ENCODE measurements at places on chromosomes 12 and 14.

DNA sequence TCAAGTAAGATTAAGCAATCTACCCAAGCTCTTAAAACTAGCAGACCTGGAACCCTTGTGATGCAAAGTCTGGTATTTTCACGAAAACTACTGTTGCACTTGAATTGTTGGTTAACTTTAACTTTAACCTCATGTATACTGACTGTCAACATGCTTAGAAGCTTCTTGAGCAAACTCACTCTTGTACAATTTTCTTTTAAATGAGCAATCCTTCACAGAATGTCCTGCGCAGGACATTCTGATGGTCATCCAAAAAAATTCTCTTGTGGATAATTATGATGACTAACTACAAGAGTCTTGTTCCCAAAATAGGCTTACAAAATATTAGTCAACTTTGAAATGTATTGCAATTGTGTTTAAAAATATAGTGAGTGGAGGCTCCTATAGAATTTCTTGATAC lies 54.0 kb upstream of the PDE3A start:
- no peak for DNase-seq

- DNase-seq, result no peak
These were observed 501.5 kb upstream of the TBX3 start for GRCh38 chr12:115185506-115185905.

- DNase-seq, result no peak
These were observed 91.7 kb upstream of the PELI2 start for GRCh38 chr14:56026506-56026905.

DNA sequence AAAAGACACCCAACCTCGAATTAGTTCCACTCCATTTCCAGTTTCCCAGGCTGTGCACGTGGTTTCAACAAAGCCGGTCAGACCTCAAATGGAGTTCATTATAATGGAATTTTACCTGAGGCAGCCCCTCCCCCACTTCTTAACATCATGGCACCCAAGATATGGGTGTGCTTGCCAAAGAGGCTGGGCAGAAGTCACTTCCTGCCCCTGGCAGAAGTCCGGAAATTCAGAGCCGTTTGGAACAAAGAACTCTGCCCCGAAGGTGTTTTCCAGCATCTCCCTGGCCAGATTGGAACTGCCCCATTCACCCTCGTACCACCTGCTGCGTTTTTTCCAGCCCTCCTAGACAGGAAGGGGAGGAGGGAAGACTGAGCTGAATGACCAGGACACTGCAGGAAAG lies 8.2 kb downstream of the VDR start:
- no peak for DNase-seq

- no peak for DNase-seq
These were observed 64.0 kb downstream of the BCAT1 start for GRCh38 chr12:24884911-24885310.

GRCh38 chr14:36508418-36509068 lies 11.5 kb downstream of the NKX2-1 start:
- DNase-seq, result no peak

DNA sequence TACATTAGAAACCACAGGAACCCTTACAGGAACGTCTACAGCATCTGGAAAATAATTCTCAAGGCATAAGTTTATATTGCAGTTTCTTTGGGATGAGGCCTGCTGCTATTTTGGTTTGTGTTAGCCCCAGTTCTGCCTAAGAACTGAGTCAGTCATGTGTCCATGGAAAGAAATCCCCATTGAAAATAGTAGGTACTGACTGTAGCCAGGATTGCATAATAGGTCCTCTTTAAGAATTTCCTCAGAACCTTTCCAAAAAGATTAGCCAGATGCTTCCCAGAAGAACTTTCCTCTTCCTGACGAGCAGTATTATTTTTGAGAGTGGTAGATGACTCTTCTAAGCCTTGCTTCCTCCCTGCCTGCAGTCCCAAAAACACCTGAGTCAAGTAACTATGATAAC lies 52.6 kb downstream of the RASSF8 start:
- no peak for DNase-seq

- no peak for DNase-seq
These were observed 414.8 kb upstream of the LMO3 start for GRCh38 chr12:17020765-17021164.

DNA sequence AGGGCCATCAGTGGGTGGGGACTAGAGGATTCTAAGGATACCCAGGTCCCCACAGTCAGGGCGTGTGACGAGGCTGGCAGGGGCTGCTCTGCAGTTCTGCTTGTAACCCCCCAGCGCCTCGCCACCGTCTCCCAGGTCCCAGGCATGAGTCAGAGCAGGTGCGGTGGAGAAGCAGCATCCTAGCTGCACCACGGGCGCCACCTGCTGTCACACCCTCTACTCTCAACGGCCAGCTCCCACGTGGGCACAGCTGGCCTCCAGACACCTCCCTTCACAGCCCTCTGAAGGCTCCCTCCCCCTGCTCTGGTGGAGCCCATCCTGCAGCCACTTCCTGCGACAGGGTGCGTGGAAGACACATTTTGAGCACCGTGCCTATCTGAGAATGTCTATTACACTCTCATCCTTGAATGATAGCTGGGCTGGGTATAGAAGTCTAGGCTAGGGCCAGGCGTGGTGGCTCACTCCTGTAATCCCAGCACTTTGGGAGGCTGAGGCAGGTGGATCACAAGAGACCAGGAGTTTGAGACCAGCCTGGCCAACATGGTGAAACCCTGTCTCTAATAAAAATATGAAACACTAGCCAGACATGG lies 6.9 kb upstream of the NUDT14 start:
- DNase-seq, result no peak

DNA sequence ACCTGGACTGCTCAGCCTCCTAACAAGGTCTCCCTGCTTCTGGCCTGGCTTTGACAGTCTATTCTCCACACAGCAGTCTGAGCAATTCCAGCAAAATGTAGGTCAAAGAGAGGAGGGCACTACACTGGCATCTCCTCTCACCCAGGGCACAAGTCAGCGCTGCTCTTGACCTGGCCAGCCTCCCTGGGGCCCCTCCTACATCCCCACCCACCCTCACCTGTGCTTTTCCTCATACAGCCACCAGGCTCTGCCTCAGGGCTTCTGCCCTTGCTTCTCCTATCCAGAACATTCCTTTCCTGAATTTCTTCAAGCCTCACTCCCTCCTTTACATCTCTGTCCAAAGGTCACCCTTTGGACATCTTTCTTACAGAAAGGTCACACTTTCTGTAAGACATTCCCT lies 33.7 kb downstream of the GALNT4 start:
- no peak for DNase-seq

DNA sequence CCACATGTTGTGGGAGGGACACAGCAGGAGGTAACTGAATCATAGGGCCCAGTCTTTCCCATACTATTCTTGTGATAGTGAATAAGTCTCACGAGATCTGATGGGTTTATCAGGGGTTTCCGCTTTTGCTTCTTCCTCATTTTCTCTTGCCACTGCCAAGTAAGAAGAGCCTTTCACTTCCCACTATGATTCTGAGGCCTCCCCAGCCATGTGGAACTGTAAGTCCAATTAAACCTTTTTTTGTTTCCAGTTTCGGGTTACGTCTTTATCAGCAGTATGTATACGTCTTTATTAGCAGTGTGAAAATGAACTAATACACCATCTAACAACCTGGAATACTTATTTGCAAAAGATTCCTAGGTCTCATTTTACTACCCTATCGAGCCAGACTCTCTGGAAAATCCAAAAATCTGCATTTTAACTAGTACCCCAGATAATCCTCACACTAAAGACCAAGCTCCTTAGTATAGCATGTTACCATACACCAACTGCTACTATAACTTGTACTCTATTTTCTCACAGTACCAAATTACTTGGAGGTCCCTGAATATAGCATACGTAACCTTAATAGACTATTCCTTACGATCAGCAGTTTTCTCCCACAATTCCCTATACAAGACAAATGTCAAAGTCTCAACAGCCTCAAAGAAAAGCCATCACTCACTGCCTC lies 11.5 kb downstream of the GTF2A1 start:
- DNase-seq, result no peak

DNA sequence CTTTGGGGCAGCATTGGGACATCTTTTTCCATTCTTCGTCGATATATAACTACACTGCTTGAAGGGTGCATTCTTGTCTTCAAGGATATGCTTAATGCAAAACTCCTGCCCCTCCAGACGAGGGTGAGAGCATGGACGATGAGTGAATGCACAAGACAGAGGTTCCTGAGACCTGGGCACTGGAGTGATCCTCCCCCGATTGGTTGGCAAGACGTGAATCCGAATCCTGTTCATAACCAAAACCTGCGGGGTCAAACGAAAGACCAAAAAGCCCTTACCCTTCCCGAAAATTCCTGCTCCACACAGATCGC lies 684 bp downstream of the KANSL2 start:
- DNase-seq, result no peak

- DNase-seq, result no peak
These were observed 446.9 kb downstream of the ATP23 start for GRCh38 chr12:58388261-58388660.

GRCh38 chr12:93387780-93388179 lies 10.1 kb downstream of the NUDT4 start:
- DNase-seq, result peak; percentile 76

DNA sequence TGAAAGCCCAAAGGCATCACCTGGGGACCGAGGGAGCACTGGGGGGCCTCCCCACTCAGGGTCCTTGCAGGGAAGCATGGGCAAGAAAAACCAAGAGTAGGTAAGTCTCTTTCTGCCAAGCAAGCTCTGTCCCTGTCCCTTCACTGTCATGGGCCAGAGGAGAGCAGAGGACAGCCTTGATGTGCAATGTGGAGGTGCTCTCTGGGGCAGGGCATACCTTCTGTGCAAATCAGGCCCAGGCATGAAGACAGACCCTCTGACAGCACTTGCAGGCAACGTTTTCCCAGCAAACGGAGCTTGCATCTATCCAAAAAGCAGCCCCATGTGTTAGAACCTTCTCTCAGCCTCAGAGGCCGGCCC lies 192.5 kb upstream of the PWP1 start:
- no peak for DNase-seq

DNA sequence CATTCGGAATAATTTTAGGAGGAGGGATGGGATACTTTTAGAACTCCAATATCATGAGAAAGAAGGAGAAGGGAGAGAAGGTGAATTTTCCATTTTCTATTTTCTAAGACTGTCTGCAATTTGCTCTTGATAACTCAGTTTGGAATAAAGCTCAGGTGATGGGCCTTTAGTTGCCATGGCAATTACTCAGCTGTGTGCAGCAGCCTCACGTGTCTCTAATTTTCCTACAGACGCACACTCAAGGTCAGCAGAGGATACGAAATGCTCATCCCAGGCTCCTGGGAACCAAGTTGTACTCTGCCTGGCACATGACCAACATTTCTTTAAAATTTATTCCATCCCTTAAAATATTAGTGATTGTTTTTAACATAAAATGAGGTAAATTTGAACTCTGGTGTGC lies 76.7 kb downstream of the TTC8 start:
- DNase-seq, result no peak

- DNase-seq, result no peak
These were observed 26.4 kb downstream of the MYL2 start for GRCh38 chr12:110893956-110894355.

DNA sequence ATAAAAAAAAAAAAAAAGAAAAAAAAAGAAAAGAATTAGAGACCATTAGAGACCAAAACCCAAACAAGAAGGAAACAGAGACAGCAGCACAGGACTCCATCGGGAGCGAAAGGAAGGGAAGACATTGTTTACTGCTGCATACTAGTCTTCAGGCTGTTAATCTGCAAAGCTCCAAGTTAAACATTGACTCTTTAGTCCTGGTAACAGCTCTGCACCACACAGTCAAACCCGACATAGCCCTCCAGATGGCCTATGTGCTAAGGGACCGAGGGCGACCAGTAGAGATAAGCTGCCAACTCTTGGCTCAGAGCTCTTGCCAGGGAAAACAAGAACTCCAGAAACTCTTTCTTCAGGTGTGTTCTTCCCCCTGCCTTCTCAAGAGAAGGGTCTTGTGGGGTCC lies 7.8 kb downstream of the P2RX4 start:
- DNase-seq, result no peak

Data from activated effector memory CD4-positive, alpha-beta T cell treated with anti-CD3 and anti-CD28 coated beads, Interleukin-2, amount 50 U/mL, for 16 hours (primary cell).